ENCODE measurements at places on chromosomes 1 and 21.

GRCh38 chr1:19577561-19577960 is 66.5 kb upstream of the NBL1 start:
- no peak for ATAC-seq

DNA sequence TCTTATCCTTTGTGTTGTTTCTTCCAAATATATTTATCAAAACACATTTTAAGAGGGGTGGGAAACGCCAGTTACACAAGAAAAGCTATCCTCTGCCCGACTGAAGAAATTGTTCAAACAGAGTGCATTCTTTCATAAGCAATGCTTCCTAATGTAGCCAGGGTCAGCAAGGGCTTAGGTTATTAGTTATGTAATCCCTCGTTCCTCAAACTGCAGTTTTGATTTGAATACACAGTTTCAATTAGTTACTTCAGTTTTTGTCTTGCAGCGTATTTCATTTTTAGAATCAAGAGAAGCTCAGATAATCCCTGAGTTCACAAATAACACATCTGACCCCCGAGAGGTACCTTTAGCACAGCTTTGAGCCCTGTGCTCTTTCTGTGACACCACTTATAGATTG is 141.7 kb upstream of the NRIP1 start:
- no peak for ATAC-seq

GRCh38 chr1:47680815-47681475 is 243.1 kb downstream of the FOXD2 start:
- no peak for ATAC-seq

GRCh38 chr1:181028615-181029014 is 5.2 kb upstream of the MR1 start:
- ATAC-seq = no peak

DNA sequence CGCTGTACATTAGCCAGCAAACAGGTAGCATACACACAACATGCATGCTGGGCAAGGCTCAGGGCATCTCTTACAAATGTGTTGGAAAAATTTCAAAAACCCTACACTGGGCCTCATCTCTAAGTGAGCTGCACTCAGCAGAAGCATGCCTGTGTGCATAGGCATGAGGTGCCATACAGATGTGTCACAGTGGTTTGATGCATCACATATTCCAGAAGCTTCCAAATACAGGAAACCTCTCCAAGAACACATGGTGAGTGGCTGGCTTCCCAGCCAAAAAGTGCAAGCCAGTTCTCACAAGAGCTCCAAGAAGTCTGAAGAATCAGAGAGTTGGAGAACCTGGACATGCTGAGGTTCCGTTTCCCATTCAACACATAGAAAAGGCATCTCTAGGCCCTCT is 58.3 kb downstream of the CD46 start:
- no peak for ATAC-seq
